NCI-H1694 (cell line): ENCODE measurements at places on chromosomes 2 and 18.

DNA sequence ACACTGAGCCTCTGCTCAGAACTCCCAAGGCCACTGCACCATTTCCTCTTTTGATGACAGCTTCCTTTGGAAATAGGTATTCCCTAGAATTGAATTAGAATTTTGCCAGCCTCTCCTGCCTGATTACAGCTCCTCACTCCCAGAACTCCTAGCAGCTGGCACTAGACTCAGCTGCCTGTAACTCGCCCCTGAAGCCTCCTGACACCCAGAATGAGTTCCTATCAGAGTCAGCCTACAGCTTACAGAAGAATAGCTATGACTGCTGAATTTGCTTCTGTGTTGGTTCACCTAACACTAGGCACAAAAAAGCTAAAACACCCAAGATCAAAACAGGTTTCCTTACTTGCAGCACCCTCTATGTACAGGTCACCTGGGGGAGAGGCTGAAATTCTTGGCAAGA lies 108.2 kb upstream of the PTPRM start:
- no peak for DNase-seq

DNA sequence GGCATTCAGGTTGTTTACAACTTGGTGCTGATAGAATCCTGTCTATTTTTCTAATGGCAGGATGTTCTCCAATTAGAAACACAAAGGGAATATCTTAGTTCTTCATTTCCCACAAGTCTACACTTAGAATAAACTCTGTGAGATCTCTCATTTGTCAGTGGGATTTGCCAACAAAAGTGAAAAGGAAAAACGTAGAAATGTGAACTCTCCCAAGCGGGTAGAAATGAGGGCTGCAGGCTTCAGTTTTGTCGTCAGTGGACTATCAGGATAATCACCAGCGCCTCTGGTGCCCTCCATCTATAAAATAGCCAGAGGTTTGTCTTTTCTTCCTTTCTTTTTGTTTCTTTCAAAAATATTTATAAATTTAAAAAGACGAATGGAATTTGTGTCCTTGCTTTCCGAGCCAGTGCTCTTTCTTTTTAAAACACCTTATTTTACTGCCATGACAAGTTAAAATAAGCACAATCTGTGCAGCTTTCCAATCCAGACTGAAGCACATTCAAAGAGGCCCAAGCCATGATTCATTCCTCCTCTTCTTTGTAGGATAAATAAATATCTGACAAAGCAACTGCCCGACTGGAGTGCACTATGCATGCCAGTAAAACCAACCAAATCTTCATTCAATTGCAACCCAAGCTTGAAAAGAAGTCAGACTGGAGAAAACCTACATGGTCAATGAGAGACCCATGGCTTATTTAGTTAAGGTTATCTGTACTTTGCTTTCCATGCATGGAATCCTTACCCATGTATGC lies 185.8 kb downstream of the ANKRD44 start:
- no peak for DNase-seq

- no peak for DNase-seq
Measured at GRCh38 chr2:169080250-169081069, 11.1 kb downstream of the DHRS9 start.

DNA sequence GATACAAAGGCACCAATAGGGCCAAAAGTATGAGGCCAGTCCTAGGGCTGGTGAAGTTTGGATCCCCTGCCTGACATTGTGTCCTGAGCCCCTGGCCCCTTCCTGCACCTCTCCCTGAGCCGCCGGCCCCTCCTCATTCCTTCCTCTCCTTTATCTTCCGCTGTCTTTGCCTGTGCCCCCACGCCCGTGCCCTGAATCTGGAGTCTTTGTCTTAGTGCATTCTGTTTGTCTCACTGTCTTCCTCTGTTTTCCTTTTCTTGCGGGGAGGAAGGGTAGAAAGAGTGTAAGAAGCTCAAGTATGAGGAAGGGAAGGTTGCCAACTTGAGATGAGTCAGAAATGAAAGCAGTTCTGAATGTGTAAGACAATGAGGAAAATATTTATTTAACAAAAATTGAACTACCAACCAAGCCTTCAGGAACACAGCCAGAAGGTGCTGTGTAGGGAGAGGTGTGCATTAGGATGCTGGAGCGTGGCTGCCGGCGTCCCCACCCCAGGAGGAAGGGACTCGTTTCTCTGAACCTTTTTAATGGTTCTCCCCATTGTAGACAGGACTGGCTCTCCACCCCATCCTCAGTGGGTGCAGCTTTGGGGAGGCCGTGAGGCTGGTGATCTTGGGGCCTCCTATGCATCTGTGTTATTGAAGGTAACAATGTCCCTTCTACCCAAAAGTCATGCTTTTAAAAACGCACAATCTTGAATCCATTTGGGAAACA lies 133.1 kb downstream of the NEDD4L start:
- DNase-seq: no peak

GRCh38 chr2:54956111-54956627 lies 94.1 kb downstream of the RTN4 start:
- no peak for DNase-seq

GRCh38 chr2:179344970-179345369 lies 80.3 kb upstream of the SESTD1 start:
- DNase-seq: no peak

DNA sequence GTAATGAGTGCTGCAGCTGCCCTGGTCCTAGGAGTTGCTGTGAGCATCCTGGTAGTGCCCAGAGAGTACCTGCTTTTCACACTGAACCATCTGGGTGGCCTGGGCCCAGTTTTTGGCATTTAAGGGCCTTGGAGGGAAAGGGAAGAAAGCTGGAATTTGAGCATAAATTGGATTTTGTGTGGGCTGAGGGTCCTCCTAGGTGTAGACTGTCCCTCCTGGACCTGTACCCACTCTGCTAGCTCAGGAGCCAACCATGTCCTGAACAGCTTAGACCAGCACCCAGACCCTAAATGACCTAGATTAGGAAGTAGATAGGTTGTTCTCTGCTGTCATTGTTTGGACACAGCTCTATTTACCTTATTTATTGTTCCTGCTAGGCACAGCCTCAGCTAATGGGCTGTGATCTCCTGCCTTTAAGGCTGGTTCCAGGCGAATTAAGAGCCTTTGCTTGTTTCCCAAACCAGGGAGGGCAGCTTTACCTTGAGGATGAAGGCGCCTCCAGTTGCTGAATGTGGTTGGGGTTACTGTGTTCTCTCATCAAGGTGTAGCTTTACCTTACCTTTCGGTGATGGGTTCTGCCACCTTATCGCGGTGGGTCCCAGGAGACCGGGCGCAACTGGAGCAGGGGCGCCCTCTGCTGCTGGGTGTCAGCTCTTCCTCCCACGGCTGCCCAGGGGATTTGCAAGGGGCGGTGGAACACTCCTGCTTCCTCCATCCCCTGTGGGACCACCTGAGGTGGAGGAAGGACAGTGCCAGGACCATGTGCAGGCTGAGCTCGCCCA lies 34.4 kb downstream of the ITGA6 start:
- peak; percentile 23 for DNase-seq

DNA sequence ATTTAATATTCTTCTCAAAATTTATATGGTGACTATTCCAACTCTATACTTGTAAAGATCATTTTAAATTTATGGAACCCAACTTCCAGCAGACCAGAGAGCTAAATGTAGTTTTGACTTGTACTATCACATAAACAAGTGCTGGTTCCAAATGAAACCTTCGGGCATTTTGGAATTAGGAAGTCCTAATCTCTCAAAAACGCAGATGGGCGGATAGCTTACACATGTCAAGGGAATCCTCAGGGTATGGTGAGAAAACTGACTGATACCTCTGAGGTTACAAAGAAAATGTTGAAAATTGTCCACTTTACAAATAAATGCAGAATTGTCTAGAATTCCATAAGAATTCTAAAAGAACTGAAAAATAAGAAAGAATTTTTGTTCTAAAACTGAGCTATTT lies 224.1 kb downstream of the SS18 start:
- DNase-seq: no peak

GRCh38 chr2:222609381-222609780 lies 46.5 kb downstream of the FARSB start:
- no peak for DNase-seq

- no peak for DNase-seq
Measured at GRCh38 chr2:152395572-152395971, 60.6 kb downstream of the FMNL2 start.

GRCh38 chr2:226450141-226450540 lies 349.5 kb downstream of the IRS1 start:
- DNase-seq: no peak

DNA sequence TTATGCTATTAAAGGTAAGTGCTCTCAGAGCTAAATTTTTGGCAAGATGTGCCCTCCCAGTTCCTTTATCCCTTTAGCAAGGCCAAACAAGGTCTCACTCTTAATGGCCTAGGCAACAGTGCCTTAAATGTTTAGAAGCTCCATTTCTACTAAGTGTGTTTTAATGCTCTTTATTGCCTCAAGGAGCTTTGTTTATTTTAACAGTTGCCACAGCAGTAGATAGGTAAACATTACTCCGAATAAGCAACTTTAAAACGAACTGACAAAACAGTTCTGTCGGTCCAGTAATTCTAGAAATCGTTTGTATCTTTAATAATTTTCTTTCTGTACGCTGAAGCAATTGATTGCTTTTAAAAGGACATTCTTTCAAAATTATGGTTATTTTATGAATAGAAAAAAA lies 74.5 kb downstream of the PIEZO2 start:
- DNase-seq: no peak

- no peak for DNase-seq
Measured at GRCh38 chr2:233857511-233858141, 3.3 kb upstream of the HJURP start.

DNA sequence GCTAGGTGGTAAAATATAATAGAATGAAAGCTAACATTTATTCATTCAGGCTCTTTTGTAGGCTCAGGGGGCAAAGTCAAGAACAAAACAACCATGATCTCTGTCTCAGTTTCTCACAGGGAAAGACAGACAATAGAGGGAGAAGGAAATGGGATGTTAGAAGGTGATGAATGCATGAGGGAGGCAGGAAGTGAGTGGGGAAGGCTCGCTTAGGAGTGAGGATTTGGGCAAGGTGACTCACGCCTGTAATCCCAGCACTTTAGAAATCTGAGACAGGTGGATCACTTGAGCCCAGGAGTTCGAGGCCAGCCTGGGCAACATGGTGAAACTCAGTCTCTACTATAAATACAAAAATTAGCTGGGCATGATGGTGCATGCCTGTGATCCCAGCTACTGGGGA lies 88.4 kb downstream of the CTIF start:
- no peak for DNase-seq

DNA sequence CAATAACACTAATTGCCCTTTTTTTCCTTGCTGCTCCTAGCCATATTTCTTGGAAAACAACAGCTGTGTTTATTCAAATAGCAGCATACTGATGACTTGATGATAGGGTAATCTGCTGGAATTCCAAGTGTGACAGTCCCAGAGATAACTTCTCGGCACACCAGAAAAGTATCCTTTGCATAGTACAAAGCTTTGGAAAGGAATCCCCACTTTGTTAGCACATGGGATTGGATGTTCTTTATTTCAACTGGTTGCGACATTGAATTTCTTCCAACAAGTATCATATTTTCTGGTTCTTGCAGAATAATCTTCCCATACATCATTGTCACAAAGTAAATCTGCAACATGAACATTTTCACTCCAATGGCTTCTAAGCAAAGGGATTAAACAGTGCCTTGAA lies 445.8 kb upstream of the ACVR2A start:
- DNase-seq: no peak

GRCh38 chr2:232315923-232316299 lies 62.6 kb upstream of the ALPP start:
- no peak for DNase-seq

GRCh38 chr18:12946549-12947284 lies 1.1 kb upstream of the SEH1L start:
- no peak for DNase-seq

DNA sequence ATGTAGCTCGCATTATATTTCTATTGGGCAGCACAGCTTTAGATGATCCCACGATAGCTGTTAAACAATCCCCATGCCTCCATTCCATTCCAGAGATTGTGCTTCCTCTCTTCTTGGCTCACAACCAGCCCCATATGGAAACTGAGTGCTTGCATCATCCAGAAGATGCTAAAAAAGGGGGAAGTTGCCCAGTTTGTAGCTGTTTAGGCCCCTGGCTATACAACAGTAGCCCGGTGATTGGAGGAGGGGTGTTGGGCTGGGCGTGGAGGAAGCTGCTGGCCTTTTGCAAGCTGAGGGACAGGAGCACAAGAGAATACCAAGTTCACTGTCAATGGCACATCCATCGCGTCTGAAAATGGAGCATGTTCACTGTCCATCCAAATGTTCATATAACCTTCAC lies 360.2 kb downstream of the ALK start:
- no peak for DNase-seq

DNA sequence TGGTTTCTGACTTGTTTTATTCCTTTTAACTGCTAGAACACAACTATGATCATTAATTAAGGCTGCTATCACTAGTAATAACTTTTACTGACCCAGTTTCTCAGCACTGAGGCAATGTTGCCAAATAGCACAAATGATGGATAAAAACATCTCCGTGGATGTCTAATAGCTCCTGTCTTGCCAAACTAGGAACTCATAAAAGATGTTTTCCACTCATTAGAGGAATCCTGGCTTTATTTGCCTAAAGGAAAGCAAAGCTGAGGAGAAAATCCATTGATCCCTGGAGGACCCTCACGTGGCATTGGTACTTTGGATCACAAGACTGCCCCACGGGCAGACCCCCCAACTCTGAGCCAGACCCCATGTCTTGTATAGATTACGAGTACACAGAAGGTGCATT lies 96.1 kb upstream of the ZNF397 start:
- DNase-seq: no peak

GRCh38 chr2:212975333-212975732 lies 176.1 kb downstream of the IKZF2 start:
- DNase-seq: no peak

DNA sequence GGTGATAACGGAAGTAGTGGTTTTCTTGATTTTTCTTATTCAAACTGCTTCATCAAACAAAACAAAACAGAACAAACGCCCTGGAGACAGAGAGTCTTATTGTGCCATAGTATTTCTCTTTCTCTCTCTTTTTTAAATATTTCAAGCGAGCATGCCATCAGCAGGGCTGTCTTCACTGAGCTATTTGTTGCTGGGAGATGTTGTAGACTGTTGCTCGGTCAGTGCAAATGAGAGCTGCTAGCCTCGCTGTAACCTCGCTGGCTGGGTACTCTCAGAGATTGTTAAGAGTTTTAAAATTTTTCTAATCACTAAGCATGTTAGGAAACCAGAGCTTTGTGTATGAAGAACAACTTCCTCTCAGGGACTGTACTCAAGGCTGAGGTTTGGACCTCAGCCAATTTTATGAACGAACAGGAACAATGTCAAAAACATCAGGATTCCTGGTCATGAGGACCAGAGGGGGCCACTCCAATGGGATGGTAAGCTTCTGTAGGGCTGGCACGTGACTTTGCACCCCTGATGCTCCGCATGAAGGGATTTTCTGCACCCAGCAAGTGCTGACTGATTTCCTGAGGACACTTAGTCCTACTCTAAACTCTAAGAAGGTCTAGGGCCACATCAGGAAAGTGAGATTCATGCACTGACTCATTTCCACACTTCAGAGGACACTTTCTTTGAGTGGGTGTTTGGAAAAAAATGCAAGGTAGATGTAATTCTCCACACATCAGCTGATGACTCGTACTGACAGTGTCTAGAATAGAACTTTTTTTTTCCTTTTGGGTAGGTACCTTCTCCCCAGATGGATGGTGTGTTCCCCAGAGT lies 59.8 kb upstream of the IL1R1 start:
- DNase-seq: no peak
